Type B pancreatic cell (in vitro differentiated cells): ENCODE measurements at places on chromosomes 5 and 9.

DNA sequence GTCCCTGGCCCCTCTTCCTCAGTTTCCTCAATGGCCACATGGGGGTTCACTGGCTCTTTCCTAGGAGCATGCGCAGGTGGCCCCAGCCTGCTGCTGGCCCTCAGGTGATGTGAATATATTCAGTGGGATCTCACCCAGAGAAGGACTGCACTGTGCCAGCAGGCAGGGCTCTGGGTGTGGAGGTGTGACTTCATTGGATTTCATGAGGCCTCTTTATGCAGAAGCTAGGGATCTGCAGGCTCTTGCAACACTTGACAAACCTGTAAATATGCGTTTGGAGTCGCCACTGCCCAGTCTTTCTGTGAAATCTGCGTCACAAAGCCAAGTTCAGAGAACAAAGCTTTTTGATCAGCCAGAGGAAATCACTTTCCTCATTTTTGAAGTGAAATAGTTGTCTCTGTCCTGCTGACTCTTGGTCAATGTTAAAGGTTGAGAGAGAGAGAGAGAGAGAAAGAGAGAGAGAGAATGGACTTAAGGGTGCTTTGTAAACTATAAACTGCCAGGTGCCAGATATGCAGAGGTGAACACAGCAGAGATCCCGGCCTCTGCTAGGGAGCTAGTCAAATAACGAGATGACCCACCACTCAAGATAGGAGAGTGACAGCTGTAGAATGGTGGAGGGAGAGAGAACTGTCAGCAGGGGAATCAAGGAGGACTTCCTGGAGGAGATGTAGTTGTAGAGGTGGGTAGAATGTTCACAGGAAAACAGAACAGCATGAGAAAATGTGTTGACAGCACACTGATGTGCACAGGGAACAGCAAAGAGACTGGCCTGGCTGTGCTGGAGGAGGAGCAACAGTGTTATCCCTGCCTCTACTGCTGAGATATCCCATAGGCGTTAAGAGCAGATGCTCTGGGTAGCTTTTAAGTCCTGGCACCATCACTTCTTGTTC is 167.0 kb upstream of the ZNF618 start:
- DNase-seq = peak; percentile 40

GRCh38 chr5:129830288-129830687 is 74.0 kb upstream of the CHSY3 start:
- no peak for DNase-seq

DNA sequence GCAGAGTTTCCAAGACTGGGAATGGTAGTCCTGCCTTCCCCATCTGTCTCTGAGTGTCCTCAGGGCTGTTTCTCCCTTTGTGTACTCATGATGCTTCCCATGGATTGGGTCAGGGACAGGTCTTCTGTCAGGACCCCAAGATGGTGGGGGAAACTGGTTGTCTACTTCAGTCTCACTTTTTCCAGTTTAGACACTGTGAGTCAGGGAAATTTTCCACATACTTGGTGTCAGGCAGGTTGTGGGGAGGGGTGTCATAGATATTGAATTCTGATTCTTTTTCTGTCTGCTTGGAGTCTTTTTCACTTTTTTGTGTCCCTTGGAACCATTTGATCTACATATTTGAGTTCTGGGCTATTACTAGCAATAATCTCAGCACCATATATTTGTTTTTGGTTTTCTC is 10.3 kb downstream of the POLK start:
- no peak for DNase-seq

GRCh38 chr5:163269624-163270023 is 167.8 kb upstream of the CCNG1 start:
- DNase-seq = no peak
